ENCODE measurements at places on chromosomes 5 and 9. TPM values are rescaled to one million over a fixed set of nuclear protein-coding genes. Genes with fewer than 3 reads are reported as not detected.

LCN12 gene
- not detected for total RNA-seq

CCDC152 gene
- 2.1 TPM for total RNA-seq

ESM1 gene
- 0.16 TPM for total RNA-seq

SH2D3C gene
- total RNA-seq: 0.08 TPM

SH3TC2 gene
- total RNA-seq: 0.52 TPM

Measured in epithelial cell of alveolus of lung (primary cell).